GM12878 (cell line): ENCODE measurements at places on chromosomes 5 and 9. TPM values are rescaled to one million over a fixed set of nuclear protein-coding genes. Genes with fewer than 3 reads are reported as not detected.

Gene GFPT2
- polyA plus RNA-seq = 0.06 TPM in 1 of 2 replicates, not detected in the other

Gene TIMD4
- polyA plus RNA-seq = 9.1 and 10.6 TPM in 2 replicates

Gene ADAM19
- polyA plus RNA-seq = 48.6 and 59.3 TPM in 2 replicates

Gene SOHLH1
- not detected in 2 replicates for polyA plus RNA-seq

Gene MAMDC2
- polyA plus RNA-seq = 0.09 TPM in 1 of 2 replicates, not detected in the other

Gene RNF183
- not detected in 2 replicates for polyA plus RNA-seq

Gene TAF11L9
- polyA plus RNA-seq = not detected in 2 replicates

Gene PCDHGA4
- not detected in 2 replicates for polyA plus RNA-seq

Gene GARIN3
- 0.15 TPM in 1 of 2 replicates, not detected in the other for polyA plus RNA-seq

Gene PCDH12
- polyA plus RNA-seq = 0.12 and 0.14 TPM in 2 replicates

Gene SLC46A2
- not detected in 2 replicates for polyA plus RNA-seq

Gene CTSV
- polyA plus RNA-seq = 0.11 and 0.23 TPM in 2 replicates

Gene FOXD1
- not detected in 2 replicates for polyA plus RNA-seq

Gene MOB3B
- 0.78 and 1.0 TPM in 2 replicates for polyA plus RNA-seq

Gene SPEF2
- not detected in 2 replicates for polyA plus RNA-seq
